Panc1 (cell line): ENCODE measurements at places on chromosomes 12 and 14.

DNA sequence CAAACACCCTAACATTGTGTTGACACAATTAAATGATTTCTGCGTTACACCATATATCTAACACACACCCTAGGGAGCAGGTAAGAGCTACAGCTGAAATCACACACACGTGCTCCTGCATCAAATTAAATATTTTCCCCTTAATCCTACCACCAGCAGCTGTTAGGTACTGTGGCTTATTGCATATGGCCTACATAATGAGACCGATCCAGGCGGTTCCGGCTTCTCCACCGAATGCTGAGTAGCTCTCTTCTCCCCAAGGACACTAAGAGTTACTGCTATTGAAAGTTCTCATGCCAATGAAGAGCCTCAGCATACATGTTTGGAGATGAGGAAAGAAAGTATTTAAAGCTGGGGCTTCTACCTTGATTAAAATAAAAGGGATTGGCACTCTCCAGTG is 472.2 kb upstream of the STXBP6 start:
- no peak for DNase-seq

DNA sequence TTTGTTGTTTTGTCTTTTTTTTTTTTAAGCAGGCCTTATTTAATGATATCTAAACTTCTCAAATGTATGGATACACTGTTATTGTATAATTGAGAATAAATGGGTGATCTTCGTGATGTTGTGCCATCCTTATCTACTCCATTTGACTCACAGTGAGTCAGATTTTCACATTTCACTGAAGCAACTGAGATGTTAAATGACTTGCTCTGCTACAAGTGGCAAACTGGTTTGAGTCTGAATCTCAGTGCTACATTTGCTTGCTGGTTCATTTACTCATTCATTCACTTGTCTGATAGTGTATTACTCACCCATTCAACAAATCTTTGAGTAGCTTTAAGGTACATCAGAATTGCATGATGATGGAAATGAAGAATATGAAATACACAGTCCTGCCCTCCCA is 2.6 kb downstream of the KIAA0586 start:
- DNase-seq: no peak

GRCh38 chr14:54555651-54556050 is 11.3 kb upstream of the SAMD4A start:
- DNase-seq: no peak

GRCh38 chr12:125890971-125891370 is 825.7 kb downstream of the AACS start:
- no peak for DNase-seq

DNA sequence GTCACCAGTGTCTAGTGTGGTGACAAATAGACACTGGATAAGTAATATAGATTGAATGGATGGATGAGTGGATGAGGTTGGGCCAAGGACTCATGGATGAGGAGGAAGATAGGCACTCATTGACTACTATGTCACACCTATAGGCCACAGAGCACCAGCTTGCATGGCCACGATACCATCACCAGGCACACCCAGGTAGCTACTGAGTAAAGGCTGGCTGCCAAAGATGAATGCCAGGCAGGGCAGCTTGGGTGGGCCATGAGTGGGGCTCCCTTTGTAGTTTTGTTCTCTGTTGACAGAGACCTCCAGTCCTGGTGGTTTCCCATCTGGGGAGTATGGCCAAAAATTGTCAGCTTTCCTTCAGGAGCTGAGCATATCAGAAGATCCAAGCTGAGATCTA is 11.2 kb upstream of the KRT83 start:
- DNase-seq: no peak

DNA sequence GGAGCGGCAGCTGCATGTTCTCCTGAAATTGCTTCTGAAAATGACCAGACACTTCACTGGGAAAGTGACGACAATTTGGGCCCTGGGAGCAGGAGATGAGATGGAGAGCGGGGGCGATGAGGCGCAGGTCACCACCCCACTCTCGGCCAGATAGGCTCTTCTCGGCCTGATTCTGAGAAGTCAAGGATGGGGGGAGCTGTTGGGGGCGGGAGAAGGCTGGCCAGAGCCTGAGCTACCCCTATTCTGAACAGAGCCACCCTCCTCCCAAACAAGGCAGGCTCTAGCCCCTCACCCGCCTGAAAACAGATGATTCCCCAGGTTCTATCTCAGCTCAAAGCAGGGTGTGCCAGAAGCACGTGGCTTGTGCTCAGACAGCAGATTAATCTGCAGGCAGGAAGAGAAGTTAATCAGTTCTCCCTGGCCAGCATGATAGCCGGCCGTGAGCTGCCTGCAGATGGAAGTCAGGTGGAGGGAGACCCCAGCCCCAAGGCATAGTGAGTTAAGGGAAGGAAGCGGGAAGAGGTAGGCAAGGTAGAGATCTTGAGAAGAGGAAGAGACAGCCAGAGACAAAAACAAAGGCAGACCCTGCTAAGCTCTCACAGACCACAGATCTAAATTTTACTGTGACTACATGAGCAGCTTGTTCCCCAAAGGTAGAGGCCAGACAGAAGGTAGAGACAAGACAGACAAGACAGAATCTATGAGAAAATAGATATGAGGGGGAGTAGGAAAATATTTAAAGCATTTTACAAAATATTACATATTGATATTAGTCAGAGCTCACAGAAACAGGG is 10.9 kb upstream of the TAC3 start:
- no peak for DNase-seq
